ENCODE measurements at places on chromosomes 2 and 18. TPM values are rescaled to one million over a fixed set of nuclear protein-coding genes. Genes with fewer than 3 reads are reported as not detected.
A peak's percentile ranks its signal among the peaks of the same experiment; 100 is the strongest.

- DNase-seq = no peak
Measured at GRCh38 chr2:110674620-110675555, 3.0 kb downstream of the BUB1 start.

CKAP2L gene
- 17.7 TPM for total RNA-seq

DNA sequence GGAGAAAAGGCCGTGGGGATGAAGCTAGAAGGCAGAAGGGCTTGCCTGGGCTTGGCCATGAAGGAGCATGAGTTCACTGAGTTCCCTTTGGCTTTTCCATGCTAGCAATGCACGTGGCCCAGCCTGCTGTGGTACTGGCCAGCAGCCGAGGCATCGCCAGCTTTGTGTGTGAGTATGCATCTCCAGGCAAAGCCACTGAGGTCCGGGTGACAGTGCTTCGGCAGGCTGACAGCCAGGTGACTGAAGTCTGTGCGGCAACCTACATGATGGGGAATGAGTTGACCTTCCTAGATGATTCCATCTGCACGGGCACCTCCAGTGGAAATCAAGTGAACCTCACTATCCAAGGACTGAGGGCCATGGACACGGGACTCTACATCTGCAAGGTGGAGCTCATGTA lies 2.9 kb downstream of the CTLA4 start:
- no peak for DNase-seq

DNA sequence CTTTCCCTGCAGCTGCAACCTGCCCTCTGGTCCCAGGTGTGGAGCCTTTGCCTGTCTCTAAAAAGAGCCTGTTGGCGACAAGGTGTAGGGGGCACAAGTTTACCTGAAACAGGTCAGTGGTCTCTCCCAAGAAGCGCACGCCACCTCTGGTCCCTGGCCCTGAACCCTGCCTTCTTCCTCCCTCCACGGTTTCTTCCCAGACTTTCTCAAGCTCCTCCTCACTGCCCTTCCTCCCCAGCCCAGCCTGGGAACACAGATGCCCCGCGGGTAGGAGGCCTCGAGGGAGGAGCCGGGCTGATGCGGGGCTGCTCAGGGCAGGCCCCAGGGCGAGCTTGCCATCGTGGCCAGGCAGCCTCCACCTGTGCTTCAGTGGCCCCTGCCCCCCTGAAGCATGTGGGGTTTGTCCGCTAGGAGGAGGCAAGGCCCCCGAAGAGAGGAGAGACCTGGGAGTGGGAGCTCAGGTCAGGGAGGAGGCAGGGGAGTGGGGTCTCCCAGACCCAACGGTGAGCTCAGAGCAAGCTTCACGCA lies 89.5 kb downstream of the SMAD7 start:
- no peak for DNase-seq

DNA sequence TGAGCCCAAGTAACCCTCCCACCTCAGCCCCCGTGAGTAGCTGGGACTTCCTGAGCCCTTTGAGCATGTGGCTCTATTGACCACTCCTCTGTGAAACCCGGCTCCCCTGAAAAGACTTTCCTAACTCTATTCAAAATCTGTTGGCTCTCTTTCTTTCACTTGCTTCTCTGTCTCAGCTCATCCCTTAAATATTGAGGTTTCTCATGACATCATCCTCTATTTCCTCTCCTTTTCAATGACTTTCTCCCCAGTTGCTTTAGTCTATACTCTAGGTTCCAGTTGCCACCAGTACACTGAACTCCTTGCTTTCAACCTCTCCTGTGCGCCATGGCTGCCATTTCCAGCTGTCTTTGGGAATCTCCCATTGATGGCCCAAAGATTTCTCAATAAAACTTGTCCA lies 79.8 kb upstream of the STK17B start:
- DNase-seq = no peak

THSD7B gene
- total RNA-seq = not detected

DNA sequence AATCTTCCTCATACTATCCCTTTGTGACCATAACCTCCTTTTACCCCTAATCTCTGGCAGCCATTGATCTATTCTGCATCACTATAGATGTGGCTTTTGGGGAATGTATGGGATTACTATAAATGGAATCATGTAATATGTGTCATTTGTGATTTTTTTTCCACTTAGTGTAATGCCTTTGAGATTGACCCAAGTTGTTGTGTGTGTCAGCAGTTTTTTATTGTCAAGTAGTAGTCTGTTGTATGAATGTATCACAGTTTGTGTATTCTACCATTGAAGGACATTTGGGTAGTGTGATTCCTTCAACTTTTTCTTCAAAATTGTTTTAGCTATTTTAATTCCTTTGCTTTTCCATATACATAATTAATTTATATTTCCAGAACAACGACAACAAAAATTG lies 18.6 kb downstream of the VRK2 start:
- DNase-seq = no peak

SLC8A1 gene
- 13.5 TPM for total RNA-seq

DNA sequence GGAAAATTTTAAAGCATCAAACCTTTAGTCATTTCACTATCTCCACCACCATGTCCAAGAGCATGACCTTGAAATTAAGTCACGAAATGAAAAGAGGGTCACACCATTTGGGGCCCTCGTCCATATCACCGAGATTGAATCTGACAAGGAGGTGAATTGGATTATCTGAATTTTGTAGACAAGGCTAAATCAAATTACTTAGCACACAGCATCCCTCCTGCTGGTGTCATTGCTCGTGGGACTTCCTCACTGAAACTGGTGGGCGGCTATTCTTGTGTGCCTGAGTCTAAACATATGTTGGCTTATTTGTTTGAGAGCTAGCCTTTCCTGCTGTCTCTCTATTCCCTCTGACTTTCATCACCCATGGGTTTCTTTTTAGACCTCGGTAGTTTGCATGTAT lies 64.6 kb upstream of the CNGA3 start:
- no peak for DNase-seq

ANKRD36B gene
- 34.0 TPM for total RNA-seq

DNA sequence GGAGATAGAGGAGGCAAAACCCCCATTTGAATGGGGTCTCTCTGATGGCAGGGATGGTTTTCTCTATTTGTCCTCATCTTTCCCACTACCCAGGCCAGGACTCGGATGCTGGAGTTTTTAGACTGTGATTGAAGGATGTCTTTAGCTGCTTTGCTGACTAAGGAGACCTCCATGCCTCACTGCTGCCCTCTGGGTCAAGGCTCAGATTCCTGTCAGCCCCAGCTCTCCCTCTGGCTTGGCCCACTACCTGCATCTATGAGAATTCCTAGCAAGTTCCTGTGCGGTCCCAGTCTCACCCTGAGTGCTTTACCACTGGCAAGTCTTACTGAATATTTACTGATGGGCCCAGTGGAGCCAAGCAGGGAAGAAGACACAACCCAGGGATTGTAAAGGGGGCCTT lies 184.0 kb downstream of the CELF4 start:
- DNase-seq = no peak

GRCh38 chr2:171512683-171513195 lies 9.5 kb upstream of the CYBRD1 start:
- DNase-seq = peak; percentile 10

SLC30A3 gene
- 2.3 TPM for total RNA-seq

NGEF gene
- 52.2 TPM for total RNA-seq

DNA sequence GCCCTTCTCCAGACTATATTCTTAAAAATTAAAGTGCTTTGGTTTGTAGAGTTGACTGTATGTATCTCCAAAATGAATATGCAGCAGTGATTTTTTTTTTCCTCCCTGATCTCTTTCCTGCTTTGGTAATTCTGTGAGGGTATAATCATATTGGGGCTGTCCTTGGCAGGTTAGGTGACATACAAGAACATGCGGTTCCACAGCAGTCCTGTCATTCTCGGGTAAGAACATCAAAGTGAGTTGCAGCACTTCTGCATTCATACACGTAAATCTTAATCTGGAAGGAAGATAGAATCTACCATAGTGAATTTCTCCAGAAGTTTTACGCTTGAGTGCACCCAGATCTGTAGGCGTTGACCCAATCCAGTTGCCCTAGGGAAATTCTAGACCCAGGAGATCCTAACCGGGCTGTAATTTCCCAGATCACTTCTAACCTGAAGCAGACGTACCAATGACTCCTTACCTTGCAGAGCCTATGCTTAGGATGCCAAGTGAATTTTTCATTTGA lies 109.4 kb downstream of the PRPF40A start:
- DNase-seq = no peak

C2orf92 gene
- total RNA-seq = 11.2 TPM

LOXHD1 gene
- total RNA-seq = not detected

KCNK3 gene
- not detected for total RNA-seq

DNA sequence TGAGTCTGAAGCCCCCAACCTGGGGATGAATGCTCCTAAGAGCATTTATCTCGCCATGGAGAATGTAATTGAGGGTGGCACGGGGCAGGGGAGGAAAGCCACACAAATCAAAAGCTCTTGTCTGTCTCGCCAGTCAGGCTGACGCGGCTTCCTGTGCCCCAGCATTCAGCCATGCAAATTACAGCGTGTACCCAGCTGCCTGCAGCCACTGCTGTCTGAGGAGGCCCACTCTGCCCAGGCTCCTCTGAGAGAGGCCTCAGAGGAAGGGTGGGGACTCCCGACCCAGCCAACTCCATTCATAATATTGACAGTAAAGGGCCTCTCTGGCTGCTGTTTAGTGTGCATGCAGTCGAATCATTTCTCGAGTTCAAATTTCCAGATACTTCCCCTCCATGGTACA lies 22.0 kb downstream of the SMAD7 start:
- DNase-seq = no peak

DNA sequence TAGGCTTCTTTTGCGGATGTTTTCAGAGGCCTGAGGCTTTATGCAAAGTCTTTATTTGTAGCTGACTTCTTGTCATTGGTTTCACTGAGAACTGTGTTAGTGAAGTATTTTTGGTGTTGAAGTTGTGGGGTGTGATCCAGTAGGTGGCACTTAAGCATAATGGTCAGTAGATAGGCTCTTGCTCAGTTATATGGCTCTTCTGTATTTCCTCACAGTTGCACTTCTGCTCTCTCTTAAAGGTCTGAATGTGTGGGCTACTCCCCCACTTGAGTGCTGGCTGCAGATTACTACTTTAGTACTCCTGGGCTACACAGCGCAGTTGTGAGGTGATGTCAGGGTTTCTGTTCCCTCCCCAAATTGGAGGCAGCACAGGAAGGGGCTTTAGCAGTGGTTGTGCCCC lies 133.8 kb upstream of the SCN7A start:
- no peak for DNase-seq

SPATA3 gene
- total RNA-seq = not detected

NT5DC4 gene
- 6.1 TPM for total RNA-seq

- no peak for DNase-seq
Measured at GRCh38 chr2:47083886-47084687, 71.0 kb downstream of the STPG4 start.

GRCh38 chr2:74439803-74440377 lies 1.8 kb downstream of the RTKN start:
- no peak for DNase-seq

- DNase-seq = no peak
Measured at GRCh38 chr2:224847961-224848850, 132.0 kb upstream of the CCDC195 start.

DNA sequence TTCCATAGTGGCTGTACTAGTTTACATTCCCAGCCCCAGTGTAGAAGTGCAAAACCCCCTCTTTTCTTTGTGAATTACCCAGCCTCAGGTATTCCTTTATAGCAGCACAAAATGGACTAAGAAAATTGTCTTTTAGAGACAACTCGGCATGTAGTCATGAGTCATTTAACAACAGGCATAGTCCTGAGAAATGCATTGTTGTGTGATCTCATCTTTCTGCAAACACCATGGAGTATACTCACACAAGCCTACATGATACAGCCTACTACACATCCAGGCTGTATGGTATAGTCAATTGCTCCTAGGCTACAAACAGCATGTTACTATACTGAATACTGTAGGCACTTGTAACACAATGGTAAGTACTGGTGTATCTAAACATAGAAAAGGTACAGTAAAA lies 44.4 kb upstream of the MBP start:
- no peak for DNase-seq

- no peak for DNase-seq
Measured at GRCh38 chr2:219155054-219155644, 5.5 kb downstream of the NHEJ1 start.

SCN3A gene
- total RNA-seq = not detected

- no peak for DNase-seq
Measured at GRCh38 chr2:62663411-62663810, 42.1 kb upstream of the EHBP1 start.

DNA sequence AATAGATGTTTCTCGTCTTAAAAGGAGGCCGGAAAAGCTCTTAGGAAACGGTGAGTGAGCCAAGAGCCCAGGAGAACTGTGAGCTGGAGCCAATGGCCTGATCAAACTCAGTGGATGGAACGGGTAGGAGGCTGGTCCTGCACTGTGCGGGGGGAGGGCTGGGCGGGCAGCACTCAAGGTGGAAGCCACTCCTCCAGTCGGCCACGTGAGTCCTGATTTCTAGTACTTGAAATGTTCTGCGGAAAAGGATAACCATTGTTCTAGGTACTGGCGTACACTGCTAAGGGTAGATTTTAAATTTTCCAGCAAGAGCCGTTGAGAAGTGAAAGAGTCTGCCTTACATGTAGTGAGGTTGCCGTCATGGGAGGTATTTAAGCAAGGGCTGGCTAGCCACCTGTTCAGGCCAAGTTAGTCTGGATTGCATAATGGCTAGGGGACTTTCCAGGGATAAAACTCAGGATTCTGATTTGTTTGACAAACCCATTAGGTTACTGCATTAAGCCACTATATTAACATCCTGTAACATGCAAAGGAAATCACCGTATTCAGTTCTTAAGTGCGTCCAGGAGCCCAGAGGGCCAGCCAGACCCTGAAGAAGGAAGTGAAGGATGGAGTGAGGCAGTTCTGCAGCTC lies 51.3 kb upstream of the ODC1 start:
- DNase-seq = no peak

- DNase-seq = no peak
Measured at GRCh38 chr2:164039270-164039669, 303.5 kb upstream of the FIGN start.

GRCh38 chr2:158394453-158394852 lies 62.1 kb downstream of the CCDC148 start:
- DNase-seq = no peak

GRCh38 chr2:65343386-65343785 lies 89.0 kb downstream of the SPRED2 start:
- DNase-seq = no peak

CPLX4 gene
- not detected for total RNA-seq

DNA sequence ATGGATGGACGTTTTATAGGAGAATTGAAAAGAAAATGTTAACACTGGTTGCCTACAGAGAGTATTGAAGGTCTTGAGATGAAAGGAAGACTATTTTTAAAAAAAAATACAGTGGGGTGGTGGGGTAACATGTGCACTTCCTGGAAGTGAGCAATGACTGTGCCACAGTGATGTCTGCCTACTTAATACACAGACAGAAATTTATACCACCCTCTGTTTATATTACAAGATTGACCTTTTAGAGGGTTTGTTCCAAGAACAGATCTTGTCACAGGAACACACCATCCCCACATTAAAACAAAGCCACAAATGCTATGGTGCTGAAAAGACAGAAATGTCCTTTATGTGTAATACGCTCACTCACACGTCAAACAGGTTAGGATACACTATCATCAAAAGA lies 87.6 kb downstream of the THADA start:
- DNase-seq = no peak

- no peak for DNase-seq
Measured at GRCh38 chr2:89842180-89842908, 1150.9 kb downstream of the RPIA start.

Data from PC-9 (cell line).